ENCODE measurements at places on chromosomes 7 and 10.

- no peak for DNase-seq
Observed at GRCh38 chr7:156158693-156159092, 346.4 kb upstream of the SHH start.

DNA sequence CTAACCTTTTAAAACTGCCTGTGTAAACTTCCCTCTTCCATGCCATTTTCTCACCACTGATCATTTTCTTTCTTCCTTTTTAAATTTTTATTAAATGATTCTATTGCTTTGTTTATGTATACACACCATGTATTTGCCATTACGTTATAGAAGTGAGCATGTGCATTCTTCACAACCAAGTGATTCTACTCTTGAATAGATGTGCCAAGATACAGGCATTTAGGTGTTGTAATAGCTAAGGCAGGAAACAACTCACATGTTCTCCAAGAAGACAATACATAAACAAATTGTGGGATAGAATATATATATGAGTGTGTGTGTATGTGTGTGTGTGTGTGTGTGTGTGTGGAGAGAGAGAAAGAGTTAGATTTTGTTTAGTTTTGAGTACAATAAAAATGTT, 202.6 kb upstream of the SEMA3E start:
- no peak for DNase-seq

DNA sequence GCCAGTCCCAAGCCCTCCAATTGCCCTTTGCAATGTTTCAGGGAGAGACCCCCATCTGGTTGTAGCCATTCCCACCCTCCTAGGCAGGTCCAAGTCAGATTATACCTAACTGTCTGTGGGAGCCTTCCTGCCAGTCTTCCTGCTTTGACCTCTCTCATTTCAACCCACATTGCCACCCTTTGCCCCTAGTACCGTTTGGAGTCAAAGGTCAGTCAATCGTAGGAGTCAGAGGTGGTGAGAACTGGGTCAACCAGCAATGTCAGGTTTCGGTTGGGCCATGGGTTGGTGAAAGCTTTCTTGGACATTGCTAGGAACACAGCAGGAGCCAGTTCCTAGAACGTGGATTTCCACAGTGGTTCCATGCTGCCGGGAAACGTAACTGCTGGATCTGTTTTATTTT, 269.4 kb upstream of the GHITM start:
- no peak for DNase-seq

- no peak for DNase-seq
Observed at GRCh38 chr7:25949736-25950487, 202.1 kb upstream of the NFE2L3 start.

DNA sequence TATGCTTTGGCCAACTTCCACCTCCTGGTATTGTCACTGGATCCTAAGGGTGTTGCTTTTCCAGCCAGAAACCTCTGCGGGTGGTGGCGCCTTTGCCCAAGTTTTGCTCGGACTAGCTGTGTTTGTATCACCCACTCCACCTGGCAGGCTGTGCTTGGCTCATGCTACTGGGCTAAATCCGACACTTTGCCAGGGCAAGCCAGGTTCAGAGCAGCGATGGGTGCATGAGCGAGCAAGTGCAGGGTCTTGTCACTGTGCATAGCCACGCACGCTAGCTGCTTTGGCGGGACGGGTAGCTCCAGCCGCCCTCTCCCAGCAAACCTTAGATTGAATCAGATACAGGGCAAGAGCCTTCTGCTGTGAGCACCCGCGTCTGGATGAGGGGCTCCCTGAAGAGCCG, 737.5 kb downstream of the PCDH15 start:
- no peak for DNase-seq

DNA sequence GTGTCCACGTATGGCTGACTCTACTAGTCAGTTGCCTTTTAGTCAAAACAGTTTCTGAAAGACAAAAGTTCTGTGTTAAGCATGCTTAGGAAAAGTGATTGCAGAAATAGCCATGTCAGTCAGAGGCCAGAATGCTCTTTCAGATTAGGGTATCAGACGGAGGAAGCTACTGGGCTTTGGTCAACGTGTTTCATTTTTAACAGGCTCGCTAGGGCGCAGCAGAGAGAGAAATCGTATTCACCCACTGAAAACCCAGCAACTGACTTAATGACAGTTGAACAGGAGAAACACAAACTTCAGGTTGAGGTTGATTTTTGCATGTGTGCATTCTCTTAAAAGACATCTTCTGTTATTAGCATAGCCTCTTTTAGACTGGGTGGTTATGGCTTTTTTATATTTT, 322.6 kb upstream of the KIAA1217 start:
- DNase-seq: no peak

DNA sequence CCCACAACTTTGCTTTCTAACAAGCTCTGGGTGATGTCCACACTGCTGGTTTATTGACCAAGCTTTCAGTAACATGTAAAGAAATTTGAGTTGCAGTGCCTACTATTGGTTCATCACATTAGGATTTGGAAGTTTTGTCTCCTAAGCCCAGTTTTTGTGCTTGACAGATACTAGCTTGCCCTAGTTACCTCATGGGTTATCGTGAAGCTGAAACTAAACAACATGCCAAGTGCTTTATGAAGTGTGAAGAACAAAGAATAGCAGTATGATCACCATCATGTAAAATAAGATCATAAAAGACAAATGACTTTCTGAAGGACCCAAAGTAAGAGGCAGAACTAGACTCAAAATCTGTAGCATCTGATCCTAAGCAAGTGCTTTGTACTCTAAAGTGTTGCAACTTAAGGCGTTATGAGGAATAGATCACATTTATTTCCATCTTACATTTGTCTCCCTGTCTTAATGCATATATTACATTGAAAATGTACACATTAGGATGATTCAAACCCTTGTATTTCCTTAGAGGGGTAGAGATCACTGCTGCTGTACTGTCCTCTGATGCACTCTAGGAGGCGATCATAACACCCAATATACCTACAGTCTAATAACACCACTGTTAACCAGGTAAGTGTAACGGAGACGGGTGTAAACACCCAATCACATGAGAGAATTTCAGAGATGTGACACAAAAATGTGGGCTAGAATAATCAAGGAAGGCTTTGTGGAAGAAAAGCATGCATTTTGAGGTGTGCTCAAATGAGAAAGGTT, 71.3 kb downstream of the NRCAM start:
- DNase-seq: no peak

GRCh38 chr7:128206747-128207500, 34.2 kb upstream of the LEP start:
- no peak for DNase-seq

DNA sequence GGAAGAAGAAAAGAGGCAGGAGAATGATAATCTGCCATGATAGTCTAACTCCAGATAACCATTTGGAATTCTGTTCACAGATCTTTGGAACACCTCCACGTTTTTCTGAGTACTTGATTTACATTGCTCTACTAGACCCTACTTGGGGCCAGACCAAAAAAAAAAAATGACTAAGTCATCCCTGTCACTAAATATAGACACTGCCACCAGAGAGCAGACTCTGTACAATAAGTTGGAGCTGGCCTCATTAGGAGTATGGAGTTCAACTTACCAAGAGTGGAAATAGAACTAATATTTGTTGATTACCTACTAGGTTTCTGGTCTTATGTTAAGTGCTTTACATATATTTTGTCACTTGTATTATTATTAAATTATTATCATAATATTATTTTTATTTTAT, 80.9 kb upstream of the ZNF800 start:
- no peak for DNase-seq

DNA sequence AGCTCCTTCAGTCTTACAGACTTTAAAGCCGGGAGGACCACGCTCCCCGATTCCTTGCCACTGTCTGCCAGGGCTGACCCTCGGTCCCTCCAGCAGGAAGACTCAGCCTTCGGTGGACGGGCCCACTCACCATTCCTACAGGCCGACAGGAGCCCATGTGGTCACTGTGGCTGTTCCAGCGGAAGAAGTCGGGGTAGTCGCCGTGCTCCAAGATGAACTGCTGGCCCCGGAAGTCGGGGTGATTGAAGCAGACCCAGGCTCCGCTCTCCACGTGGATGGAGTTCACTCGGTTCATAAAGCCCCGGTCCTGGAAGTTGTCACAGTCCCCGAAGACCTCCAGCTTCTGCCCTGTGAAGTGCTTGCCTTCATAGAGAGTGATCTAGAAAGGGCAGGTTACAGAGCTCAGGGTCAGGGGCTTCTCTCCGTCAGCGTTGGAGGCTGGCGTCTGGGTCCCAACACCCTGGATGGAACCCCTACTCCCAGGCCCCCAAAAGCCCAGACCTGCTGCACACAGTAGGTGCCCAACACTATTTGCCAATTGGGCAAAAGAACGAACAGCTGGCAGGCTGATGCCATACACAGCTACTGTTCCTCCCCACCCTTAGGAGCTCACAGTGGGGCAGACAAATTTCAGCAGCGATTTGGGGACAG, 1.9 kb downstream of the CRYGN start:
- DNase-seq: no peak

DNA sequence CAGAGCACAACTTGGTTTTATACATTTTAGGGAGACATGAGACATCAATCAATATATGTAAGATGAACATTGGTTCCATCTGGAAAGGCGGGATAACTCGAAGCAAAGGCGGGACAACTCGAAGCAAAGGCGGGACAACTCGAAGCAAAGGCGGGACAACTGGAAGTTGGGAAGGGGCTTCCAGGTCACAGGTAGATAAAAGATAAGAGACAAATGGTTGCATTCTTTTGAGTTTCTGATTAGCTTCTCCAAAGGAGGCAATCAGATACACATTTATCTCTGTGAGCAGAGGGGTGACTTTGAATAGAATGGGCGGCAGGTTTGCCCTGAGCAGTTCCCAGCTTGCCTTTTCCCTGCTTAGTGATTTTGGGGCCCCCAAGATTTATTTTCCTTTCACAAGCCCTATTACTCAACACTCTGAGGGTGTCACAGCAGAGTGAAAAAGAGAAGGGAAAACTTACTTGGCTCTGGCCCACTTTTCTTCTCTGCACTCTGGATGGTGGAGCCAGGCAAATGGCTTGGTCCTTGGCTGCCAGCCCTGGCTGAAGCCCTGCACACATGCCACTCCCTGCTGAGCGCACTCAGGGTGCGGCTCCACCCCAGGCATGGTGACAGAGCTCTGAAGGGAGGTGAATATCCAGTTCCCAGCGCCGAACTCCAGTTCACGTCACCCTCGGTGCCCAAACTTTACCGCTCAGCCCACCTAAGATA, 46.7 kb downstream of the PARD3 start:
- no peak for DNase-seq
